DMS153 (cell line): ENCODE measurements at places on chromosomes 3 and 15.

- no peak for DNase-seq
Observed at GRCh38 chr3:186524616-186525015, 19.6 kb downstream of the CRYGS start.

DNA sequence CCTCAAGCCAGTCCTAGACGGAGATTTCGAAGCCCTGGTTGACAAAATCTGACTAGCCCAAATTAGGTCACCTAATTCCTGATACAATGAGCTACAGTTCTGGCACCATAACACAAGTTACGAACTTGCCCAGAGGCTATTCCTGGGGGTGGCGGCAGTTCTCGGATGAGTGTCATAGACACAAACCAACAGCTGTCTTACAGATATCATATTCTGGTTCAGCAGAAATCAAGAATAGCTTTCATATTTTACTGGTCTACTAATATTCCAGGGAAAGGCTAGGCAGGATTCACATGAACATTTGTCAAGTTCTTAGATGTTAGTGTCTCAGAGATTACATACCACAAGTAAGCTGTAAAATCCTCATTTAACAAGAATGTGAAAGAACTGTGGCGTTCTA lies 8.8 kb downstream of the ANAPC13 start:
- DNase-seq = no peak

DNA sequence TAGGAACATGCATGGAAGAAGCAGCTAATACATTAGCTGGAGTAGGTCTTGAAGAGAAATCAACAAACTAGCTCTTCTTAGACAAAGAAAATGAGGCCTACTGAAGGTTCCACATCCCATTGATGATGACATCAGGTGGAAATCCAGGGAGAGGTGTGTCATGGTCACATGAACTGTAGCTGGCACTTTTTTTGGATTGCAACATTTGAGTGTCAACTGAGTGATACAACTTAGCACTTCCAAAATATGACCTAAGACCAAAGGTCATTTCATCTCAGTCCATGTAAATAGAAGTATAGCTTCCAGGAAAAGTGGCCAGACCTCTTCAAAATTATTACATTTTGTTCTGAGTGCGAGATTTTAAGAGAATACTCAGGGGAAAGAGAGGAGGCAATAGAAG lies 117.2 kb upstream of the MEIS2 start:
- no peak for DNase-seq

- no peak for DNase-seq
Observed at GRCh38 chr3:187336322-187336721, 31.9 kb upstream of the RTP4 start.

- DNase-seq = no peak
Observed at GRCh38 chr3:30658328-30659052, 52.1 kb downstream of the TGFBR2 start.

DNA sequence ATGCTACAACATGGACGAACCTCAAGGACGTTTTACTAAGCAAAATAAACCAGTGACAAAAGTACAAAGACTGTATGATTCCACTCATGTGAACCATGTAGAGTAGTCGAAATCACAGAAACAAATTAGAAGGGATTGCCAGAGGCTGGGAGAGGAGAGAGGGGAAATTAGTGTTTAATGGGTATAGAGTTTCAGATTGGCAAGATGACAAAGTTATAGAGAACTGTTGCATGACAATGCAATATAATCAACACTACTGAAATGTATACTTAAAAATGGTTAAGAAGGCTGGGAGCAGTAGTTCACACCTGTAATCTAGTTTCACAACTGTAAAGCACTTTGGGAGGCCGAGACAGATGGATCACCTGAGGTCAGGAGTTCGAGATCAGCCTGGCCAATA lies 36.9 kb downstream of the PLS1 start:
- DNase-seq = no peak

DNA sequence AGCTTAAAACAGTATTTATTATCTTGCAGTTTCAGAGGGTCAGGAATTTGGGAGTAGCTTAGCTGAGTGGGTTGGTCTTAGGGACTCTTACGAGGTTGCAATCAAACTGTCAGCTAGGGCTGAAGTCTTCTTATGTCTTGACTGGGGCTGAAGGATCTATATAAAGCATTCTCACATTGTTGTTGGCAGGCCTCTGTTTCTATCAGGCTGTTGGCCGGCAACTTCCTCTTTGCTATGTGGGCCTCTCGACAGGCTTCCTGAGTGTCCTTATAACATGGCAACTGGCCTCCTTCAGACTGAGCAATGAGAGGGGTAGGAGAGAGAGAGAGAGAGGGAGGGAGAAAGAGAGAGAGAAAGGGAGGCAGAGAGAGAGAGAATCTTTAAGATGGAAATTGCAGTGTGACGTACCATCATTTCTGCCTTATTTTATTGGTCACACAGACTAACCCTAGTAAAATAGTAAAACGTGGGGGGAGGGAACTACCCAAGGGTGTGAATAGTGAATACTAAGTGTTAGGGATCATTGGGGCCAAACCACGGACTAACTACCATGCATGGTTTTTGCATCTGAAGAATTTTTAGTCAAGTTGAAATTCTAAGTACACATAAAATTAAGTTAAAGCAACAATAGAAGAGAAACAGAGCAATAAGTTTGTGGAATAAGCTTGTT lies 16.1 kb downstream of the FGF7 start:
- DNase-seq = no peak

DNA sequence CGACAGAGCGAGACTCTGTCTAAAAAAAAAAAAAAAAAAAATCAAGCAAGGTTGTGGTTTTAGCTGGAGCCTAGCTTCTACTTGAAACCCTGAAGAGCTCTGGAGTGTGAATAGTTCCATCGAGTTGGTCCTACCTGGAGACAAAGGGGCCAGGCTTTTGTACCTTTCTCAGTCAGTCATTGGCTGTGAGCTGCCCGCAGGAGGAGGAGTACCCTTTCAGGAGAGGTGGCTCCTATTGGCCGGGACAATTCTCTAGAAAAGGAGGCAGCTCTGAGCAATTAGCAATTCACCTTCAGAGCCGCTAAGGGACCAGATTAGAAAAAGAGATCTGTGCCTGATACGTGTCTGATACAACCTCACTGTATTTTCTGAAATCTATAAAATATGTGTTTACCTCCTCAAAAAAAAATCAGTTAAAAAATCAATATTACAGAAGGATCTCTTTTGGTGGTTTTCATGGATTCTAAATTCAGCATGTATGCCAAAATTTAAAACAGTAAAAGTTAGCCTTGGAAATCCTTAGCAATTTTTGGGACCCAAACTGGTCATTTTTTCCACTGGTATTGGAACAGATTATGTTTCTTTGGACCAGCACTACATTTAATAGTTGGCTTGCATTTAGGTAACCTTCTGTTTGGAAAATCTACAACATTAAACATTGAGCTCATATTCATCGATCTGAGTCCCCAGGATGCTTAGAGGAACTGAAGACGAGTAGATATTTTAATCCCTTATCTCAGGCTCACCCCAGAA lies 29.7 kb upstream of the PDCD6IP start:
- no peak for DNase-seq

DNA sequence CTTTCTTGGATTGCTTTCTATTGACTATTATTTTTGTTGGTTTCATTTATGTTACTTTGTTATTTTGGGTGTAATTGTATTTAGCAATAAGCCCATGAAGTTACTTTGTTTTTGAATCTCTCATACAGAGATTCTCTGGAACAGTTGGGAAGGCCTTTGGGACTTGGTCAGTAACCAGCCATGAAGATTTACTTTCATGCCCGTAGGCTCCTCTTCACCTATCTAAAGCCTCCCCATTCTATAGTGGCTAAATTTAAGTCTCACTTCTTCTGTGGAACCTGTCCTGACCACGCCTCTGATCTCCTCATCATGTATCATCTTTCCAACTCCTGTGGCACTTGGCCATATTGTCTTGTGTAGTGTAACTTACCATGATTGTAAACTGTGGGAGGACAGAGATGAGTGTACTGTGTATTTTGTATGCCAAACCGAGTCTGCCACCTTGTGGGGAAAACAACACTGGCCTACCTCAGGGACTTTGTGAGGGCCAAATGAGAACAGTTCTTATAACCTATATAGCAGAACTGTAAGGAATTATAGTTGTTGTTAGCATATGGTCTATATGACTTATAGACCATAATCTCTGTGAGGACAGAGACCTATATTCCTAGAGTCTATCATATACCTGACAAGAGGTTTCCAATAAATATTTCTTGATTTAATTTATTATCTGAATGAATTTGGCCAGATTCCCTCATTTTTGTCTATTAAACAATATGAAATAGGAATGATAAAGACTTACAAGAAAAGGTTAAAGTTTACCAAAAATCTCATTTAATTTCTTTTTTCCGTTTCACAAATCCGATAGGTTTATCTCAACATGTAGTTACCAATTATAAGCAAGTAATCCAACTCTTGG lies 75.0 kb downstream of the STARD9 start:
- DNase-seq = peak; percentile 0

GRCh38 chr15:27235681-27236080 lies 264.7 kb downstream of the GABRG3 start:
- no peak for DNase-seq

DNA sequence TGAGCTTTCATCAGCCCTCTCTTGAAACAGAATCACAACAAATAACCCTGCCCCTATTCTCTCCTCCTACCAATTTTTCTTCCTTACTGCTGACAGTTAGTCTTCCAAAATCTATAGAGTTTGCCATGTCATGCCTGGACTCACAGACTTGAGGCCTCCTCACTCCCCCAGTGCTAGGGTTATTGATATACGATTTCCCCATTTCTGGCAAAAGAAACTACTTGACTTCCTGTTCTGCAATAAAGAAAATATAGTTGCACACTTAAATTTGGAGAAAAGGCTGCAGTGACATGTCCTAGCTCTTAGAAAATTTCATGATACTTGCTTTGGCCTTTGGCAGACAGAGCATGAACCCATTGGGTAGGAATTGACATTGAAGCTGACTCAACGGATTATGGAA lies 75.9 kb downstream of the CYP19A1 start:
- DNase-seq = no peak

GRCh38 chr3:105746231-105746996 lies 122.4 kb downstream of the CBLB start:
- DNase-seq = no peak

GRCh38 chr15:52715411-52715810 lies 36.2 kb upstream of the ATOSA start:
- no peak for DNase-seq

- no peak for DNase-seq
Observed at GRCh38 chr3:150531775-150532174, 14.5 kb downstream of the SERP1 start.

- DNase-seq = peak; percentile 7
Observed at GRCh38 chr3:112799946-112800345, 46.7 kb downstream of the CD200R1L start.

DNA sequence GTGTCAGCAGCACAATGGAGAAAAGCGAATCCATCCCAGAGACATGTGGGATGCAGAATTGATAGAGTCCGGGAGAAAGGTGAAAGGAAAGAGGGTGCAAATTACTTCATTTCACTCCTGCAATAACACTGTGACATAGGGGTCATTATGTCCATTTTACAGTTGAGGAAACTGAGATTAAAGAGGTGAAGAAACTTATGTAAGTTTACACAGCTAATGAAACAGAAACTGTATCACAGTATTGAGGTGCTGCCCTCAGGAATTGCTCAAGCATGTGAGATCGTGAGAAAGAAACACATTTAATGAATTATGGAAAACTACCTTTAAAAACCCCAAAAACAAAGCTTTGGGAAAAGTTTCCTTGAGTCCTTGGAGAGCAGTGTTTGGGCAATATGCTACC lies 103.6 kb upstream of the PFN2 start:
- DNase-seq = no peak

DNA sequence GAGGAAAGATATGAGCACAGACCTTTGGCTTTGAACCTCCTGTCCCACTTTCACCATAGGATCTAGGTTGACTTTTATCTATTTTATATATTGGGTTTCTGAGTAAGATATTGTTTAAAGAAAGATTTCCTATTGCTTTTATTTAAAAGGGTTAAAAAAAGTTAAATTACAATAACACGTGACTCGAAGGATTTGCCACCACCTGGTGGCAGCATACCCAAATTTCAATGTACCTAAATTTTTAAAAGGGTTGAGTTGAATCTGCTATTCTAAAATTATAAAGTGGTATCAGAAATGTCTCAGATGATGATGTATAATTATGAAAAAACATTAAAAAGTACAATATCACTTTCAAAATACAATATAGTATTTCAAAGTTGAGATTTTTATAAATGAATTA lies 368.4 kb downstream of the MECOM start:
- DNase-seq = no peak

DNA sequence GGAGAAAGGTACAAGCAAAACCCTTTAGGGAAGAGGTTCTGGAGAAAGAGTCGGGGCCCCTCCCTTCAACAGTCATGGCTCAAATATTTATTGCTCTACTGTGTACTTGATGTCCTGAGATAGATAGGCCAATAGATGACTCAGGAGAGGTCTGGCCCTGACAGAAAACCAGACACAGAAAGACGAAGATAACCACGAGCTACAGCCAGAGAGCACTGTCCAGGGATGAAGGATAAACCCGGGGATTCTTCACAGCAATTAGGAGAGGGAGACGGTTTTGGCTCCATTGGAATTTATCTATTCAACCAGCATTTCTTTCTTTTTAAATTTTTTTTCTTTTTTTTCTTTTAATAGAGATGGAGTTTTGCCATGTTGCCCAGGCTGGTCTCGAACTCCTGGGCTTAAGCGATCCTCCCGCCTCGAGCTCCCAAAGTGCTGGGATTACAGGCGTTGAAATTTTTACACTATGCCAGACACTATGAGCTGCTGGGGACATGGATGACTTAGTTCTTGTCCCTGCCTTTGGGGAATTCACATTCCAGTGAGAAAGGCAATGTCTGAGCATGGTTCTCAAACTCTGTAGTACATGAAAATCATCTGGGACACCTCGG lies 4.6 kb upstream of the CIDEC start:
- DNase-seq = no peak
